ENCODE measurements at places on chromosomes 1 and 21.

DNA sequence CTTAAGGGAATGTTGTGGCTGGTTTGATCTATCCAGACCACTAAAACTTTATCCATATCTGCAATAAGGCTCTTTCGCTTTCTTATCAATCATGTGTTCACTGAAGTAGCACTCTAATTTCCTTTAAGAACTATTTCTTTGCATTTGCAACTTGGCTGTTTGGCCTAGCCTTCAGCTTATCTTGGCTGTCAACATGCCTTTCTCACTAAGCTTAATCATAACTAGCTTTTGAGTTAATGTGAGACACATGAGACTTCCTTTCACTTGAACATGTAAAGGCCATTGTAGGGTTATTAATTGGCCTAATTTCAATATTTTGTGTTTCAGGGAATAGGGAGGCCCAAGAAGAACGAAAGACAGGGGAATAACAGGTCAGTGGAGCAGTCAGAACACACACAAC, 124.7 kb downstream of the TNFSF18 start:
- DNase-seq: no peak

DNA sequence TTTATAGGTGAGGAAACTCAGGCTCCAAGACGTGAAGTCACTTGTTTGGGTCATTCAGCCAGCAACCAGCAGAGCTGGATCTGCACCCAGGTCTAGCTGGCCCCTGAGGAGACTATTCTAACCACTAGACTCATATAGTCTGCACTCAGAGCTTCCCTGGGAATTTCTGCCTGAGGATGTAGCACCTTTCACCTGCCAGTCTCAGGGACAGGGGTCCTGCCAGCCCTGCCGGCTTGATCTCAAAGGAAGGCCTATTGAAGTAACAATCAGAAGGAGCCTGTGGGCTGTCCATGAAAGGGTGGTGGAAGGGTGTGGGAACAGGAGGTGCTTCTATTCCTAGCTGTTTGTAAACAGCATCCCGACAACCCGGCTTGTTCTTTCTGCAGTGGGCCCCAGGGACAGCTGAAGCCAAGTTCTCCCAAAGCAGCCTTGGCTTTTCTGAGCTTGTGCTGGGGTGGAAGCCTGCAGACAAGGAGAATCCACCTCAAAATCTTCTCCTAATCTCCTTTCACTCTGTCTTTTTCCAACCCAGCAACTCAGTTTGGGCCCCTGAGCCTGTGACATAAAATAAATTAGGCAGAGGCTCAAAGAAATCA, 7.8 kb downstream of the LMOD1 start:
- no peak for DNase-seq

- DNase-seq: no peak
These were observed 38.5 kb downstream of the CSMD2 start for GRCh38 chr1:34126486-34126885.

GRCh38 chr1:183126000-183126366, 60.1 kb upstream of the LAMC2 start:
- no peak for DNase-seq

- no peak for DNase-seq
These were observed 18.3 kb downstream of the BTG2 start for GRCh38 chr1:203323587-203323986.

GRCh38 chr1:220407191-220407590, 120.7 kb upstream of the MARK1 start:
- no peak for DNase-seq

DNA sequence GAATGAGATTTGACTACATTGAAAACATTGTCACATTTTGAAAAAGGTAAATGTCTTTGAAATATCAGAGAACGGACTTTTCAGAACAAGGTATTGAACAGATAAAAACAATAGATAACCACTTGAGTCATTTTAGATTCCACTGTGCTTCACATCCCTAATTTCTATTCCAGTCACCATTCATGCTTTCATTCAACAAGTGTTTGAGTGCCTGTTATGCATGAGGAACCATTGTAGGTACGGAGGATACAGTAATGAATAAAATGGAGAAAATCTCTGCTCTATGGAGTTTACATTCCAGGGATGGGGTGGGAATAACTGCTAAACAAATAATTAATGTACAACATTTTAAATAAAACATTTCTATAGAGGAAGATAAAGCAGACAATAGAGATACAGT, 26.3 kb downstream of the ZMYM4 start:
- DNase-seq: no peak

GRCh38 chr1:108532730-108533129, 27.2 kb upstream of the EEIG2 start:
- DNase-seq: no peak

GRCh38 chr21:45916011-45916840, 65.3 kb upstream of the COL6A1 start:
- DNase-seq: no peak

DNA sequence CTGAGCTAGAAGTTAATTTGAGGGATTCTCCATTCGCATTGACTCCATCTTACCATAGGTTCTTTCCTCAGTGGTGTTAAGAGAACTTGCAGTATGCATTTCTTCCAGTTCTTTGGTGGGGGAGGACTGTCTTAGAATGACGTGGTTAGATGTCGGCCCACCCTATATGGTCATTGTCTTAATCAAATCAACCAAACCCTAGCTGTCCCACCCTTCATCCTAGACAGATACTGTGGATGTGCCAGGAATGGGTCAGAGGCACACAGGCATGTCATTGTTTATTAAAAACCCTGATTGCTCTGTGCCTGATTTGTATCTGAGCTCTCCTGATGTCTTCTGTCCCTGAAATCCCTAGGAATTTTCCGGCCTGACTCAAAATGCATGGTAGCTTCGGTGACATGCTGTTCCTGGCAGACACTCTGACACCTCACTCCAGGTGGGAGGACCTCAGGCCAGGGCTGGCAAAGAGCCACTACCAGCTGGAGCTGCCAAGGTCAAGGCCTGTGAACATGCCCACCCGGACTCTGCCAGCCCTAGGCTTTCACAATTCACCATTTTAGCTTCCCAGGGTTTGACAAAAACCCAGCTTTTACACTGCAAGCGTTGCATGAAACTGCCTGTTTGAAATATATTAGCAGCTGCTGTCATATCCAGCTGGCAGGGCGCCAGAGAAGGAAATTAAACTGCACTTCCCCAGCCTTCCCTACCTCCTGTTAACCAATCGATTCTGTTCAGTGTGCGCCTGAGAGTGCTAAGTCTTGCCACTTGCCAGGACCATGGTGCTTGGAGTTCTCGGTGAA, 134.0 kb downstream of the FAM78B start:
- no peak for DNase-seq

DNA sequence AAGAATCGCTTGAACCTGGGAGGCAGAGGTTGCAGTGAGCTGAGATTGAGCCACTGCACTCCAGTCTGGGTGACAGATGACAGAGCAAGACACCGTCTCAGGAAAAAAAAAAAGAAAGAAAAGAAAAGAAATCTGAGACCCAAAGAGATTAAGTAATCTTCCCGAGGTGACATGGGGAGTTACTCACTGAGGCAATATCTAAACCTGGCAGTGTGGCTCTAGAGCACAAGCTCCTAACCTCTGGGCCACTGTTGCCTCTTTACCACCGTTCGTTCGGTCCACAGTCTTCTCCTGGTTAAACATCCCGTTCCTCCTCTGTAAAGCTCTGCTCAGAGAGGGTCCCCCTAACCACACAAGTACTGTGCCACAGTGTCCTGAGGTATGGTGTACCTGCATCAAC, 1.5 kb downstream of the HMGCL start:
- no peak for DNase-seq

GRCh38 chr1:13667691-13668090, 32.3 kb upstream of the PRDM2 start:
- DNase-seq: no peak

- DNase-seq: no peak
These were observed 1235.0 kb upstream of the ADGRL4 start for GRCh38 chr1:80241566-80241965.

DNA sequence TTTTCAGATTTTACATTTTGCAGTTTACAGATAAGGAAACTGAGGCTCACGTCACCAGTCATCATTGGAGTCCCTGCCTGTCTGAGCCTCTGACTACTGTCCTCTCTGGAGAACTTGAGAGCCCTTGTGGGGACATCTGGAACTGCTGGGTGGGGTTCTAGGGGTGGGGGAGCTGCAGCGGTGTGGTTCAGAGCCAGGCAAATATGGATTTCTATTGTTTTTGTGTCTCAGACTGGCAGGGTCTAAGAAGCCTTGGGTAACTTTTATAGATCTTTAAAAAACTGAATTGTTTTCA, 46.9 kb downstream of the IER5 start:
- no peak for DNase-seq

GRCh38 chr1:228438266-228438665, 21.6 kb upstream of the TRIM17 start:
- no peak for DNase-seq

DNA sequence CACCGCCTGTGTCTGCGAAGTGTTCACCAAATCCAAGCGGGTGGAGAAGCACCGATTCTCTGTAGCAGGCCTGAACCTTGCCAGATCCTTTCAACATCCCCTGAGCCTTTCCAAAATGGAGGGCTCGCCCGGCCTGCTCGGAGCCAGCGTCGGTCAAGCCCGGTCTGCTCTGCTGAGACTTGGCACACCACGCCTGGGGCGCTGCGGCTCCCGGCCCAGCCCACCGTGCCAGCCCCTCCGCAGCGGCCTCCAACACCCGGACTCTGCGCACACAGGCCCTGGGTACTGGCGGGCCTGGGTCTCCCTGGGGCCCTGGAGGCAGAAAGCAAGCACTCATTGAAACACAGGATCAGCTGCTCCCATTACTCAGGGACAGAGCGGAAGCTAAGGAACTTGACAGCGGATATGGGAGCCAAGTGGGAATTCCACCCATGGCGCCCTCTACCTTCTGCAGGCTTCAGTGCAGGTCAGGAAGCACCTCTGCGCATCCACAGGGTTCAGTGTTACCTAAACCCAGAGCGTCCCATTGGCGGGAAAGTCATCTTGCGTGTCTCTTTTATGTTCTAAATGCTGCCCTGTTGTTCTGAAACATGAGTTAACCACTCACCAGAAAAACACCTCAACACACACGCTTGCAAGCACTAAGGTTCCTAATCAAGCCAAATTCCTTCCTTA, 159.9 kb downstream of the ZBTB18 start:
- DNase-seq: no peak

- DNase-seq: no peak
These were observed 12.8 kb downstream of the ZFP69B start for GRCh38 chr1:40462956-40463590.

DNA sequence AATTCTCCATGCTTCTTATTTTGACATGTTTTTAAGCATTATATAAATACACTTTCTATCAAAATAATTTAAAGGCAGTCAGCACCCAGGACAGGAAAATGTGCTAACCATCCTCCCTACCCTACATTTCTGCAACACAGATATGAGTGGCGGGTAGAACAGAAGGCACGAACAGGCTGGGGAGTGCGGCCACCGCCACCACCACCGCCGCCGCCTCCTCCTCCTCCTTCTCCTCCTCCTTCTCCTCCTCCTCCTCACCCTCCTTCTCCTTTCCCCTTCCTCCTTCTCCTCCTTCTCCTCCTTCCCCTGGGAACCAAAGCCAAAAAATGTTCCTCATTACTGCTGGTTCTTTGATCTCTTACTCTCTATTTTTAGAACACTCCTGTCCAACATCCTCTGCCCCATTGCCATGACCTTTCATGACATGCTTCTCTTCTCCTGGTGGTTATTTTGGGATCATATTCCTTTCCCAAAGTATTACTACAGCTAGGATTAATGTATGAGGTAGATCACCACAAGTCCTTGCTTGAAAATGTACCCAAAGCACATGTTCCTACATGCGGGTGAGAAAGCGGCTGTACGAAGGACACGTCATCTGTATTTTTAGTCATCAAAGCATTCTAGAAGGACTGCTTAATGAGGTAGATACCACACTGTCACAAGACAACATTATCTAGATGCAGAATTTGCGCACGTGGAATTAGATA, 24.5 kb upstream of the CCN1 start:
- no peak for DNase-seq

- no peak for DNase-seq
These were observed 148.4 kb upstream of the TMEM51 start for GRCh38 chr1:15005116-15005515.

GRCh38 chr1:16145662-16146278, 10.1 kb downstream of the EPHA2 start:
- DNase-seq: no peak

DNA sequence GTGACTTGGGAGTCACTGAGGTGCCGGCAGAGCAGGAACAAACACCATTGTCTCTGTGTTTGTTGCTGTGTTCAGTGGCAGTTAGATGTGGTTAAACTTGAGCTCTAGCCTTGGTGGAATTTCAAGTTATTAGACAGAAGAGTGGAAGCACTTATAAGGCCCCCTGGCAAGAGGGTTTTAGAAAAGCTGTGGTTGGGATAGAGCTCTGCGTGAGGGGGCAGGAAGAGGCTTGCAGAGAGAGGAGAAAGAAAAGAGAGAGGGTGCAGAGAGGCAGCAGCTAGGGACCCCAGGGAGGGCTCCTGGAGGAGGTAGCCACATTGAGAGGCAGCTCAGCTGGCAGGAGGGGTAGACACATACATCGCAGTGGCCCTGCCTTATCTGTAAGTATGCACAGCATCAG, 128.2 kb downstream of the GALNT2 start:
- no peak for DNase-seq

DNA sequence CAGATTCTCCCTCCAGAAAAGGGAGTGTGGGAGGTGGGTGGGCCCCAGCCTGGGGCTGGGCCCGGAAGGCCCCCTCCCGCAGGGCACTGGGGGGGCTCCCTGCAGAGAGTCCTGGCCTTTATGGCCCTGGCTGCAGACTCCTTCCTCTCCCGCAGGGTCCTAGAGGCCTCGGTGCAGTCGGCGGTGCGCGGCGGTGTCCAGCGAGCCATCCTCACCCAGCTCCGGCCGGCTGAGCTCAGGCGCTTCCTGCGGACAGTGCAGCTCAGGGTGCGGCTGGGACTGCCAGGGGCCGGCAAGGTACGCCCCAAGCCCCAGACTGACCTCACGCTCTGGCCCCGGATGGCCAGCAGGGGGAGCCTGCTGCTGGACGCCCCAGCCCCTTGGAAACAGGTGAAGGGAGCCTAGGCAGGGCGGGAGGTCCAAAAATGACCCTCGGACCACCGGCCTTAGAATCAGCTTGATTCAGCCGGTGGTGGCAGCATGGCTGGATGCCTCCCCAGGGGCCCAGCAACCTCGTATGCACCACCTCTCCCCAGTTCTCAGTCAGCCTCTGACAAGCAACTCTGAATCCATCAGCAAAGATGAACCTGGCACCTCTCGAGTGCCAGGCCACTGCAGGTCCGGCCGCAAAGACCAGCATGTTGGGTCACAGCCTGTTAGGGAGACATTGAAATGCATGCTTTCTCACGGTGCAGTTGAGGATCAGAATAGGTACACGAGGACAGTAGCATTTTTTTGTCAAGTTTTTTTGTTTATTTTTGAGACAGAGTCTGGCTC, 20.6 kb downstream of the MTHFR start:
- DNase-seq: no peak

DNA sequence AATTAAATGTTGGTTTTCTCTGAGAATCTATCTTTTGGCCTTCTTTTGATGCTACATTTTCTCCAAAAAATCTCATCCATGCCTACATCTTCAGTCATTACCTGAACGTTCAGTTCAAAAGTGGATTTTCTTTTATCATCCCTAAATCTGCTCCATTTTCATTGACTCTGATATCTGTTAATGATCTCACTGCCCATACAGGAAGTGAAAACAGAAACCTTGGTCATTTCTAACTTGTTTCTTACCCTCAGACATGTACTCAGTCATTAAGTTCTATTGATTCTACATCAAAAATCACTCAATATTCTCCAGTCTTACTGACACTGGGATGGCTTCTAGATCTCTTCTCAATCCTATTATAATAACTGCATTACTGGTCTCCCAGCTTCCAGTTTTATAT, 22.7 kb downstream of the PRKACB start:
- DNase-seq: no peak
